ENCODE measurements at places on chromosomes 3 and 15.
A peak's percentile ranks its signal among the peaks of the same experiment; 100 is the strongest.

- DNase-seq, result no peak
Observed at GRCh38 chr3:37145611-37146010, 28.8 kb downstream of the LRRFIP2 start.

GRCh38 chr15:95793231-95793630, 537.3 kb upstream of the NR2F2 start:
- DNase-seq, result no peak

GRCh38 chr3:99863588-99863987, 45.9 kb downstream of the CMSS1 start:
- DNase-seq, result no peak

DNA sequence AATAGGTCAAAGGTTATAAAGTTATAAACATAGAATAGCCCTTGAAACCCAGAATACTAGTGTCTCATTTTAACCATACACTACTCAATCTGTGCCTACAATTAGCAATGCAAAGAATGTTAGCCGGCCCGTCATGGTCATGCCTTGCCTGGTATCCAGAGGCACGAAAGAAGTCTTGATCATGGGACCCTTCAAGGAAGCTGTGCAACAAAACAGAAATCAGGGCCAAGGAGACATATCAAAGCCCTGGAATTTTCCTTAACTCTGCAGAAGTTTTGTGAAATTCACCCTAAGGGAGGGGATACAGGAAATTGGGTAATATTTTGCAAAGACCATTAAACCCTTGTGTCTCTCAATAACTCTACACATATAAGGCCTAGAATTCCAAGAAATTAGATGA, 482.4 kb downstream of the ROBO1 start:
- DNase-seq, result no peak

DNA sequence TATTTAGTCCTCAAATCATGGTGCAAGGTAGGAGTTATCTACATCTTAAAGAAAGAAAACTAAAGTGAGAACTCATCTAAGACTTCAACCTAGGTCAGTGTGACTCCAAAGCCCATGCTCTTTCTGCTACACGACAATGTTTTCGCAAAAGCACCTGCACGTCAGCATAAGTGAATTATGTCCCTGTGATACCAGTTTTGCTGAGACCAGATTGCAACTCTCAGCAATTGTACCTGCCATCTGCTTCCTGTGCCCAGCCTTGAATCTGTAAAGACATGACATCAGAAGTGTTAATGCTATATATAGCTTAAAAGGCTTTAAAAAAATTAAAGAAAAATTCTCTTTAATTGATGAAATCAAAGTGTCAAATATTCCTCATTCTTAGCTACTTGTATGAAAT, 43.4 kb downstream of the RETNLB start:
- DNase-seq, result no peak

- no peak for DNase-seq
Observed at GRCh38 chr3:115113367-115113766, 33.7 kb downstream of the ZBTB20 start.

- DNase-seq, result no peak
Observed at GRCh38 chr3:42590989-42591756, 513 bp downstream of the SS18L2 start.

DNA sequence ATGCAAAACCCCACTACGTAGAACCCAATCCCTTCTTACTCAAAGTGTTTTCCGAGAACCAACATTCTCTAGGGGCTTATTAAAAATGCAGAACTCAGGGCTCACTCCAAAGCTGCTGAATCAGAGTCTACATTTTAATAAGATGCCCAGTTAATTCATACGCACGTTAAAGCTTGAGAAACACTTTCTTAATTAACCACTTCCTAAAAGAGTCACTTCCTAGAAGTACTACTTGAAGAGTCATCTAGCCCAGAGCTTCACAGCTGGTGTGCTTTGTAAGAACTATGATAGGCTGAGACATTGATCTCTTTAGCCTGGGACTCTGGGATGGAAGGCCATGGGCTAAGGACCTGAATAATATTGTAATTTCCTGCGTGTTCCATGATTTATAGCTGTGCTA, 9.0 kb downstream of the COL6A5 start:
- DNase-seq, result no peak

DNA sequence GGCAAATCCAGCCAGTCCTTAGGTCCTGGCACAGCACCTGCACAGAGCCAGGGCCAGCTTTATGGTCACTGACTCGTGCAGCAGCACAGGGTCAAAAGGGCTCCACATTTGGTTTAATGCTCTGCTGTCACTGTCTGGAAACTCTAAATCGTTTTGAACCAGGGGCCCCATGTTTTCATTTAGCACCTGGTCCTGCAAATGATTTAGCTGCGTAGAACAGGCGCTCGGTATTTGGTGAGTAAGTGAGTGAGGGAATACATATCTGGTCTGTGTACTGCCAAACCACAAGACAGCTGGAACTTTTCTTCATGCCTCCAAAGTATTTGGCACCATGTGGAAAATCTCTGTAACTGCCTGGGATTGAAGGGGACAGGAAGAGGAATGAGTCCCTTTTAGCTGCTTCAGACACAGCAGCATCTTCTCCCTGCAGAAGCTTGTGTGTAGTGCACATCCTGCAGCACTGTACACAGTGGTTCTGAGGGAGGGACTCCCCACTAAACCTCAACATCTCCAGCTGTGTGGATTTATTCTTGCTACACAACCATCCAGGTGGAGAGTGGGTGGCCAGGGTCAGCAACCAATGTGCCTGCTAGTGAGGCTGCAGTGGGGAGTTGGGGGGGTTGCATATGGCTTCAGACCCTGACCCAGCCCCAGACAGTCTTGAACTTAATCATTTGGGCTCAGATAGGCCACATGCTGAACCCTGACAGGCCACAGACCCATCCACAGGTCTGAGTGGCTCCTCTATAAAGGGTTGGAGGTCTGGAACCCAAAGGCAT, 1.1 kb downstream of the SH2D7 start:
- DNase-seq, result no peak

DNA sequence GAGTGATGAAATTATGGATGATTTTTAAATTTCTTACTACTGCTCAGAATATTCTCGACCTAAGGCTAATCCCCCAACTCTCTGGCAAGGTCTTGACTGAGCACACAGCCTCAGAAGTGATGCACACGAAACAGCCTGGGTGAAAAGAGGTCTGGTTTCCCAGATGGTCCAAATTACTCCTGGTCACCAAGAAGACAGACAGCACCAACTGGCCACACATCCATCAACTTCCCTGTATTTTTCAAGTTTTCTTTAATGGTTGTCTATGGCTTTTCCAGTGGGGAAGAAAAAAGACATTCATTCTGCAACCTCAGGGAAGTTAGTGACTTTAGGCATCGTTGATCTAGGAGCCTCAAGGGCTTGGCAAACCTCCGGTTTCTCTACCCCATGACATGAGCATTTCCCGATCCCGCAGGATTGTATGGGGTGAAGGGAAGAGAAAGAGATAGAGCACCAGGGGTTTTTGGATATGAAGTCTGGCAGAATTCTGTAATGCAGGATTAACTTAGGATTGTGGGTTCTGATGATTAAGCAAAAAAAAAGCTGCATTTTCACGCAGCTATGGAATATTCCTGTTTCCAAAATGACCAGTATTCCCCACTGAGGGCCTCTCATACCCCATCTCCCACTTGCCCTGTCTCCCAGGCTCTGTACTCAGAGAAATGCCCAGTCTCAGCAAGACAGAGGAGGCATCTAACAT, 62.2 kb downstream of the UMPS start:
- DNase-seq, result no peak

GRCh38 chr3:18580268-18580667, 155.1 kb upstream of the SATB1 start:
- DNase-seq, result no peak

- no peak for DNase-seq
Observed at GRCh38 chr3:45610119-45610518, 15.6 kb downstream of the LIMD1 start.

- no peak for DNase-seq
Observed at GRCh38 chr3:197093871-197094270, 64.3 kb upstream of the MELTF start.

- DNase-seq, result peak; percentile 58
Observed at GRCh38 chr15:31489801-31490646, 163.4 kb downstream of the KLF13 start.

DNA sequence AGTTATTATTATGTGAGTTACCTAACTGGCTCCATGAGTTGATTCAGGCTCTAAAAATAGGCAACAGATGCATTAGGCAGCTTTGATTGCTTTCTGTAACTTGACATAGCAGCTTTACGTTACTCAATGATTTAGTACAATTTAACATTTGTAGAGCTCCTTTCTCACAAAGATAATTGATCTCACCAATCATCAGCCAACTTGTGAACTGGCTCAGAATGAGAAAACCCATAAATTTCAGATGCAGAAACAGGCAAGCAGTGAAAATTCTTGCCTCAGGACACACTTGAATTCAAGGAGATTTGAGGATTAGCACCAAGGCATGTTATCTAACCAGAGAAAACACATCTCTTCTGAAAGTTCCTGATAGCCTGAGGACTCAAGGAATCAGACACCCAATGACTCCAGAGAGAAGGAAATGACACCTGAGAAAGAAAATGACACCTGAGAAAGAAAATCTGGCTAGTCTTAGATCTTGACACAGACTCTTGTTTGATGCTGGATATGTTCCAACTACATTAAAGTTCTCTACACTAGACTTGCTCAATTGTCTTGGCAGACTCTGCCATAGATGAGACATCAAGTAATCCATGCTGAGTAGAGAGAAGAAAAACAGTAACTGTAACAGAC, 315.1 kb upstream of the CBLB start:
- DNase-seq, result no peak

DNA sequence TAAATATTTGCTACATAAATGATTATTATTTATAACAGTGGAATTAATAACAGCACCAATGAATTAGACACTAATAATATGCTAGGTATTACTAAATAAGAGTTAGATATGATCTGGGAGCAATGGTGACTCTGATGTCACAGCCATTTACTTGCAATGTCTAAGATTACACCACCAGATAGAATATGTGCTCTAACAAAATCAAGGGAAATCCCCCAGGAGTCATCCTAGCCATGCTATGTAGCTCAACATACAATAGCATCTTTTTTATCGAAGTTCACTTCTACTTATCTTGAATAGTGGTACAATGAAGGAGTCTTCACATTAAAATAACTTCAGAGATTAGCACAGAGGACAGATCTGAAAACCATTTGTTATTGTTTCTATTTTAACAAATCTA, 154.0 kb downstream of the FMN1 start:
- DNase-seq, result no peak

DNA sequence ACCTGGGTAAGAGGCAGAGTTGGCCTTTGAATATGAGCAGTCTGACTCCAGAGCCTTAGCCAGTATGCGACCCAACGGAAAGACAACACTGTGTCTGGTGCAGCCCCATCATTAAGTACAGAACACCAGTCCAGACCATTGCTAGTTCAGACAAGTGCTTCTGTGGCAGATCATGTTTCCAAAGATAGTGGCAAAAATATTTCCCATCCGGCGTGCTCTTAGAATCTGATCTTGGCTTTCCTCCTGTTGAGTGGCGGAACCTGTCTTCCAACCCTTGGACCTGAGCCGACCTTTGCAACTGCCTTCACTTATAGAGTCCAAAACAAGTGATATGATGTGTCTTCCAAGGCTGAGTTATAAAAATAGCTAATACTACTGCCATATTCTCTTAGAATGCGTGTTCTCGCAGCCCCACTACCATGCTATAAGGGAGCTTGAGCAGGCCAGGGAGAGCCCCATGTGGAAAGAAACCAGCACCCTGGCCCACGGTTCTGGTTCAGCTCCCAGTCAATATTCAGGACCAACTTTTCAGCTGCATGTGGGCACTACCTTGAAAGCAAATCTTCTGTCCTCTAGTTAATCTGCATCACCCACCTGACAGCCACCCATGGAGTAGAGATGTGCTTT, 322.4 kb upstream of the SLCO3A1 start:
- no peak for DNase-seq

Data from GM13976 (cell line).